Left renal pelvis (tissue), 4 donors: ENCODE measurements at places on chromosomes 5 and 9. TPM values are rescaled to one million over a fixed set of nuclear protein-coding genes. Genes with fewer than 3 reads are reported as not detected.

DNA sequence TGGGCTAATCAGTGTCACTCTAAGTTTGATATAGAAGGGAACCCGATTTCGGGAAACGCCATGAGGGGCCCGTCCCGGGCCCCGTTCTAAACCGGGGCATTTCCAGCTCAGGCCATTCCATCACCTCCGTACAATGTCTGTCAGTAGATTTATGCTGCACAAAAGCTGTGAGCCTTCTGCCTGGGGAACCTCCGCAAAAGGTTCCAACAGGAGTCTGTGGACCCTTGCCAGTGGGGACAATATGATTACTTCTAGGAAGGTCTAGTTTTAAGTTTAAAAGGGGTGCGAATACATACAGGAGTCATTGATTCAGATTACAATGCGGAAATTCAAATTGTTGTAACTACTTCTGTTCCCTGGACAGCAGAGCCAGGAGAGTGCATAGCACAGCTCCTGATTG, 57.6 kb downstream of the RAPGEF1 start:
- no peak for DNase-seq

DNA sequence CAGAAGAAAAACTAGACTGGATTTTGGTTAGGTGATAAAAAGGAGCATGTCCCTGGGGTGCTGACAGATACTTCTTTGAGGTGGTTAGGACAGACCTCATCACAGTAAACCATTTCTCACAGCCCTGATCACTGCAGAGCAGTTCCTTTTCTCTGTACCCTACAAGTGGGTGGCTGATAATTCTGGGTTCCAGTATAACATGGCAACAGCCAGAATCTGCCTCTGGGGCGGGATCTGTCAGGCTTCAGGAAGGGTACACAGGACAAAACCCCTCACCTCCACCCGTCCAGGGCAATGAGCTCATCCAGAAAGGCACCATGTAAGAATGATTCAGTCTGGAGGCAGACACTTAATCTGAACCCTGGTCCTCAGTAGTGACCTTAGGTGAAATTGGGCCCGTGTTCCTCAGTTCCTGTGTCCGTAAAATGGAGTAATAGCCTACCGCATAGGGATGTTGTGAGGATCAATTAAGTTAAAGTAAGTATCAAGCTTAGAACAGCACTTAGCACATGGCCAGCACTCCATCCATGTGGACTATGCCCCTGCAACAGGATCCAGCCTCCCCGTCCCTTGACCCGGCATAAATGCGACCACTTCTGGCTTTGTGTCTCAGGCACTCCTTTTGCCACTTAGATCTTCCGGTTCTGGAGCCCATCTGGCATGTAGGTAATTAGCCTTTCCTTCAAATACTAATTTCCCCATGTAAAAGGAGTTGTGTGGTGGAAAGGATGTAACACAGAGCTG, 129.2 kb downstream of the LHFPL2 start:
- no peak for DNase-seq

DNA sequence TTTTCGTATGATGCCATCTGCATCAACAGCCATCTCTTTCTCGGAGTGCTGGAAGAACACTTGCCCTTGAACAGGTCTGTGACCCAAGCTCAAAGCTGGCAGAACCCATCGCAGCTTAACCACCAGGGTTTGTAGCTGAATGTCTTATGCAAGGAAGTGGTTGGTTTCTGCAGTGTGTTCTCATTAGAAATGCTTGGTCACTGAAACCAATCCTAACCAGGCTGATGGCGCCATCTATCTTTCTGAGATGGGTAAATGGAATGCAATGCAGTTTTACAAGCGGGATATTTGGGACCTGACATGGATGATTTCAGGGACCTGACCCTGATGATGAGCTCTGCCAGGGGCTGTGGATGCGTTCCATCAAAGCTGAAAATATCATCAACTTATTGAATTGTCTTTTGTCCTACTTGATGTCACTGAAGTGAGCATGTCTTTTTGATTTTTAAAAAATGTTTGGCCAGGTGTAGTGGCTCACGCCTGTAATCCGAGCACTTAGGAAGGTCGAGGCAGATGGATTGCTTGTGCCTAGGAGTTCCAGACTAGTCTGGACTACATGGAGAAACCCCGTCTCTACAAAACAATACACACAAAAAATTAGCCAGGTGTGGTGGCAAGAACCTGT, 28.7 kb downstream of the DMRT3 start:
- DNase-seq = no peak

- DNase-seq = no peak
Measured at GRCh38 chr5:124892185-124892848, 145.9 kb upstream of the ZNF608 start.

GRCh38 chr5:68303038-68303738, 87.6 kb downstream of the PIK3R1 start:
- DNase-seq = no peak

- no peak for DNase-seq
Measured at GRCh38 chr5:160377651-160378050, 7.2 kb upstream of the C1QTNF2 start.

DNA sequence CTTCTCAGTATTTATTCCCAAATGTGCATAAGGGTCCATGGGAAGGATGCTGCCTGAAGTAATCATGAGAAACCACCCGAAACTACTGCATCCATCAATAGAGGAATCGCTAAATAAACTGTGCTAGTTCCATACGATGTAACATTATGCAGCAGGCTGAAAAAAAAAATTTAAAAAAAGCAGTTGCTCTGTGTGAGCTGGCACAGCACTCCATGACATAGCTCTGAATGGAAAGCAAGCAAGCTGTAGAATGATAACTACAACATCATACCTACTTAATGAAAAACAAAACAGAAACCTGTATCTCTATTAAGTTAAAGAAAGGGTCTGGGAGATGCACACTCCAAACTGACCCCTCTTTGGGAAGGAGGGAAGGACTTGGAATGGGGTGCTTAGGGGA, 49.3 kb downstream of the SHB start:
- DNase-seq = no peak

- DNase-seq = no peak
Measured at GRCh38 chr5:111227226-111227782, 3.1 kb downstream of the CAMK4 start.

GRCh38 chr9:15389173-15389572, 33.5 kb upstream of the SNAPC3 start:
- no peak for DNase-seq

FOXD4L4 gene
- not detected for polyA plus RNA-seq

PCDHGC5 gene
- 0.24 TPM for polyA plus RNA-seq

AQP7 gene
- polyA plus RNA-seq = 28.0 TPM

LECT2 gene
- 1.3 TPM for polyA plus RNA-seq

THBS4 gene
- 10.5 TPM for polyA plus RNA-seq

KCNMB1 gene
- polyA plus RNA-seq = 1.0 TPM

EDIL3 gene
- polyA plus RNA-seq = 61.2 TPM

RLN1 gene
- 0.75 TPM for polyA plus RNA-seq
